ENCODE measurements at places on chromosomes 2 and 18.

DNA sequence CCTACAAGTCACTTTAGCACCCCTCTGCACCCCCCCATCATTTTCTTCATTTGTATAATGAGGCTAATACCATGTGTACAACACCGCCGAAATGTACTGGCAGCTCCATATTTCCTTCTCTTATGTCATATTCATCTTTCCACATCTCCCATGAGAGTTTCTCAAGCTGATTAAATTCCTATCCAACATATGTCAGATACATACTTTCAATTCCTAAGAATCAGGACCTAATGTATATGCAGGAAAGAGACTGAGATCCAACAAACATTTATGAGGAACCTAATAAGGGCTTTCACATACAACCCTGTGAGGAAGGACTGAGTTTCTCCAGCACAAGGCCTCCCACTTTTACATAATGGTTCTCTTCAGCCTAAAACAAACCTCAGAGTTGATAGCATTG lies 41.9 kb downstream of the PRKD3 start:
- DNase-seq, result peak; percentile 42

GRCh38 chr2:86566158-86566820 lies 3.0 kb upstream of the CHMP3 start:
- no peak for DNase-seq

DNA sequence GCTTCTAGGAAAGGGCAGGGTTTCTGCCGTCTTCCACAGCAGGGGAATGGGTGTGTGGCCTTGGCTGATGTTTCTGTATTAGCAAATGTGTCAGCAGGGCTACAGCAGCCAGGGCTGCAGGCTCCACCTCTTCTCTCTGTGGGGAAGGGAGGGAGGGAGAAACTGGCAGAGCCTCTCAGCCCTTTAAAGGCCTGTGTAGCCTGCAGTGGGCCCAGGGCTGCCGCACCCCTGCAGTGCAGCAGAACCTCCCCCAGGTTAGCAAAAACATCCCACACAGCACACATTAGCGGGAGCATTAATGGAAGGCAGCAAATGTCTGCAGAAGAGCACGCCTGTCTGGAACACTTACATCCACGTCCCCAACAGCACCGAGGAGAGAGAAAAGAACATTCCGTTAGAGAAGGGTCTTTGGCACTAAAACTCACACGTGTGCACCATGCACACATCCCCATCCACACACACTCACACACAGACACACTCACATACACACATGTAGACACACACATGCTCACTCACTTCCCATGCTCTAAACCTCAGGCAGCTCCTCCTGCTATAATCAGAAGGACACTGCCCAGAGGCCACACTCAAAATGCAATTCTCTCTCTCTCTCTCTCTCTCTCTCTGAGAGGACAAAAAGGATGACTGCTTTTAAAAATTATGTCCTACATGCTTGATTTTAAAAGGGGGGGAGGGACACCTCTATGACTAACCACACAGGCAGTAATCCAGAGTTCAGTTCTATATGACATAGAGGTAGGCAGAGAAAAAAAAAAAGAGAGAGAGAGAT lies 24.1 kb downstream of the MRPL35 start:
- DNase-seq, result peak; percentile 92

DNA sequence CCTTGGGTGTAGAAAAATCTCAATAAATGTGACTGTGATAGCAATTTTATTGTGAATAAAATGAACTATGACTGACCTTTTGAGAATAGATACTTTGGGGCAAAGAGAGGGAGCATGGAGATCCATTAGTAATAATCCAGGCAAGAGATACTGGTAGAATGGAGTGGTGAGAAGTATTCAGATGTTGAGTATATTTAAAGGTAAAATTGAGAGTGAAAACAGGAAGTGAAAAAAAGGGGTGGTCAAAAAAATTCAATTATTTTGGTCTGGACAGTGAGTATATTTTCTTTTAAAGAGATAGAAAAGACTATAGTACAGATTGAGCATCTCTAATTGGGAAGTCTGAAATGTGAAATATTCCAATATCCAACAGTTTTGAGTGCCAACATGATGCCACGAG lies 1515.6 kb upstream of the NXPH2 start:
- DNase-seq, result no peak

DNA sequence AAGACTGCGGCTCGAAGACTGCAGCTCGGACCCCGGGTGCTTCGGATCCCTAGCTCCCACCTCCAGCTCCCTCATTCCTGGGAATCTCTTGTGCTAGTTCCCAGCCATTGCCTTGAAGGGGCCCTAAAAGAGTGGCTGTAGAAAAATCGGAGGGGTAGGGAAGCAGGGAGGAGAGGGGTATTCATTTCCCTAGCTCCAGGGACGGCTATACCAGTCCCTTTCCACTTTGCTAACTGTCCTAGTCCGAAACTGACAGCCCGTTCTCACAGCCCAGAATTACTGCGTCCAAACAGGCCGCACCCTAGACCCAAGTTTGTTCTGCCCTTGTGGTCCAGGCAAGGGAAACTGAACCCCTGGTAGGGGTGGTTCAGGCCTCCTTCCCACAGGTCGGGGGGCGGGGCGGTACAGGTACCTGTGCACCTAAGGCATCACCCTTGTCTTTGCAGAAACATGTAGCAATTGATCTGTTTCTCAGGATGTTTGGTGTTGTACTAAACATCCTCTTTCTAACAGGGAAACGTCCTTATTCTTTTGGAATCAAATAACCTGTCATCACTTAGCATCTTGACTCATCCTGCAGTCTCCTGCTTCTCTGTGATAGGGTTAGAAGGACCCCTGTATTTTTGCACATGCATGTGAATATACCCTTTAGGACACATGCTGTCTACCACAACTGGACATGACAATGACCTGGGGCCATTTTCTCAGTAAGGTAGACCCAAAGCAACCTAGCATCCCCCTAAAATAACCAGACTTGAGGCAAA lies 4.0 kb downstream of the EMX1 start:
- no peak for DNase-seq

DNA sequence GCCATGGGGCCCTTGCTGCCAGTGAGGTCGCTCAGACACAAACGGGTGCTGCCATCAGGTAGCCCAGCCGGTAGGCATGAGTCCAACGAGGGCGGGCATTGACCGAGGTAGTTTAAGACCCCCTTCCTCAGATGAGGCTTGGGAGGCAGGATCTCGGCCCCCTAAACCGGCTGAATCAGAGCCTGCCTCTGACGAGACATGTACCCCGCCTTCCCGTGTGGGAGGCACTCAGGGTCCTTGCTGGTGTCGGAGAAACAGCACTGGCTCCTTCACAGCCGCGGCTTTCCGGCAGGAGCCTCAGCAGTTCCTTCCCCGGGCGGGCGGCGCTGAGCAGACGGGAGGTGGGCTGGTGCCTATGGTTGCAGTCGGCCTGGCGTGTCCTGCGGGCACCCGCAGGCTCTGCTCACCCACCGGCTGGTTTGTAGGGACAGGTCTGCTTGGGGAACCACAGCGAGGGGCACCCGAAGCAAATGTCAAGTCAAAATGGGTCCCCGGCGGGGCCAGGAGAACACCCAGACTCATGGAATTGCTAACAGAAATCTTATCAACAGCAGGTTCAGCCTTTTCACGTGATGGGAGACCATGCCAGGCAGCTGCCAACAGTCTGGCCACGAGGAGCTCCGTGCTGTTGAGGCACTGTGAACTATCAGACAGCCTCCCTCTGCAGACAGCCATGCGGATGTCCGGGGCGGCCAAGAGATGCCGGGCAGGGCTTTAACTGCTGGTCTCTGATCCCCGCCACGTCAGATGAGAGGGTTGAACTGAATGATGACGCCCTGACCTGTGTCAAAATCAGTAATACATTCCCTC lies 2.8 kb downstream of the KCNG2 start:
- no peak for DNase-seq

DNA sequence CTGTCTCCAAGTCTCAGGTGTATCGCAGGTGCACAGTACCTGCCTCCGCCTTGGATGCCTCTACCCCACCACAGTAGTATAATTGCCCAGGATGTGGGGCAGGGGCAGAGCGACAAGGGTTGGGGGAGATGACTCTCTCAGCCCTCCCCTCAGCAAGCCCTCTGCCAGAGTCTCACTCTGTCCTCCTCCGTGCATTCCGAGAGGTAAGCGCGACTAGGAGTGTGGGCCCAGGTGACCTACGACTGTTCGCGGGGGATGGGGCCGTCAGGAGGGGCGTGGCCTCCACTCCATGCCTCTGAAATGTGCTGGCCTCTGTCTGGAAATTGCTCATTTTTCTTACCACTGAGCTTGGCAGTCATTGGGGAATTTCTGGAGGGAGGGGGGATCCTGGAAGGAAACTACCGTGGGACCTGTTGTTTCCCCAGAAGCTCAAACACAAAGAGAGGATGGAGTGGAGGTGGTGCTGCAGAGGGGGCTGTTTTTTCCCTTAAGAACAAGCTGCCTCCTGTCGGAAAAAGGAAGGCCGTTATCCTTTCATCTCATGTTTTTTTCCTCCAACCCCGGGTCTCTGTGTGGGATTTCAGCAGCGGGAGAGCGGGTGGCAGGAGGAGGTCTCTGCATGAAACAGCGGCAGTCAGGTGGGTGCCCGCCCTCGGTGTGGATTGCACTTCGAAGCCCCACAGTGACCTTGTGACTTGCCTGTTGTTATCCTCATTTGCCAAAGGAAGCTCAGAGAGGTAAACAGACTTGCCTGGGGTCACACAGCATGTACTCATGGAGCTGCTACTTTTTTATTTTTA lies 13.0 kb upstream of the RALB start:
- peak; percentile 85 for DNase-seq

DNA sequence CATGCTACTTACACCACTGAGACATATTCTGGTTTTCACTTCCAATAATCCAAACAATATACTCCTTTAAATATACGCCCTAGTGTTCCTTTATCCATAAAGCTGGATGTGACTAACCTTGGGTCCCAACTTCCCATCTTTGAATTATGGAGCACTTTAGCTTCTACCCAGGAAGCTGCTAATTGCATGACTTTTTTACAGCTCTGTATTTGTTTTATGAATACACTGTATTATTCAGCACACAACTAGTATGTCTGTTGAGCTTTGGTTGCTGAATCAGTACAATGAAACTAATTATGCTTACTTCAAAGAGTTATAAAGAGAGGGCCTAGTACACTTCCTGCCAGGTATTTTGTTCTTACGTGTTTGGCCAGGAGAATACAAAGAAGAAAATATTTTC lies 118.5 kb downstream of the BAZ2B start:
- no peak for DNase-seq

DNA sequence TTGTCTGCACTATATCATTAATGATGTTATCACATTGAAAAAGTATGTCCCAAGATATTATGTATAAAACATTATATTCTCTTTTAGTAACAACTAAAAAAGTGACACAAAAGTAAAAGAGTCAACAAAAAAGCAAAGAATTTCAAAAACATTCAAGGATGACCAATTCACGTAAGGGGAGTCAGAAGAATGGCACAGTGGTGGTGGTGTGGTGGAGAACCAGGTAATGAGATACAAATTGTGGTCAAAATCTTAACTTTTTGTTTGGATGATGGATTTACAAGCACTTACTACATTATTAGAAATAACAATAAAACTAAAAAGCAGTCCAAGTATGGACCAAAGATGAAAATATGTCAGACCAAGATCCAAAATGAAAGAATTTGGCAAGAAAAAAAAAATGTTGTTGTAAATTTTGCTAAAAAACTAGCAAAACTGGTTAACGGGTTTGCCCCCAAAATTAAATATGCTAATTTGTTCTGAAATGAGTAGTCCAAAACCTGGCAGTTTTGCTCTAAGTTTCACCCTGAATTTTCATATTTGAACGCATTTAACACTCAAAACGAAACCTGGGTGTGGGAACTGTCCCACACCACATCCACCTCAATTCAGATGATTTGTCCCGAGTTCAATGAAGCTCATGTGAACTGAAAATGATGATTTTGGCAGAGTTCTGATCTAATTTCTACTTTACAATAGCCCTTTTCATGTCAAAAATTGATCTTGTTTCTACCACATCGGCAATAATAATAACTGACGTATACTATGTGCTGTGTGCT lies 135.8 kb downstream of the IKZF2 start:
- DNase-seq, result no peak

GRCh38 chr2:115165529-115166109 lies 723.2 kb downstream of the DPP10 start:
- DNase-seq, result peak; percentile 55

GRCh38 chr18:5543773-5544389 lies at the start of gene EPB41L3:
EPB41L3 (minus strand) TSS chr18:5543997; CDS start chr18:5489183, 54,814 bp downstream.
- DNase-seq, result peak; percentile 58

- no peak for DNase-seq
Measured at GRCh38 chr2:61995065-61995464, 89.6 kb downstream of the COMMD1 start.

DNA sequence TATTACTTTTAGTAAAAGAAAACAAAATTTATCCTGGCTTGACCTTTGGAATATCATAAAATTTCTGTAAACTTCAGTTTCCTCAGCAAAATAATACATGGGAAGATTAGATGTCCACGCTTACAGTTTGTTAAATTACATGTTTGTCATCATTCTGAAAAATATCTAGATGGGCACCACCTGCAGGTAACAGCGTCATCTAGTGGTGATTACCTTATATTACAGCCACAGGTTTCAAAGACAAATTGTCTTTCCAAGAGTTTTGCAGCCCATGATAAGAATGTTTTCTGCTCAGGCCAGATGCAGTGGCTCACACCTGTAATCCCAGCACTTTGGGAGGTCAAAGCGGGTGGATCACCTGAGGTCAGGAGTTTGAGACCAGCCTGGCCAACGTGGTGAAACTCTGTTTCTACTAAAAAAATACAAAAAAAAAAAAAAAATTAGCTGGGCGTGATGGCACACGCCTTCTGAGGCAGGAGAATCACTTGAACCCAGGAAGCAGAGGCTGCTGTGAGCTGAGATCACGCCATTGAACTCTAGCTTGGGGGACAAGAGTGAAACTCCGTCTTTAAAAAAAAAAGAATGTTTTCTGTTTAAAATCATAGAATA lies 96.3 kb upstream of the RASGRP3 start:
- DNase-seq, result no peak

DNA sequence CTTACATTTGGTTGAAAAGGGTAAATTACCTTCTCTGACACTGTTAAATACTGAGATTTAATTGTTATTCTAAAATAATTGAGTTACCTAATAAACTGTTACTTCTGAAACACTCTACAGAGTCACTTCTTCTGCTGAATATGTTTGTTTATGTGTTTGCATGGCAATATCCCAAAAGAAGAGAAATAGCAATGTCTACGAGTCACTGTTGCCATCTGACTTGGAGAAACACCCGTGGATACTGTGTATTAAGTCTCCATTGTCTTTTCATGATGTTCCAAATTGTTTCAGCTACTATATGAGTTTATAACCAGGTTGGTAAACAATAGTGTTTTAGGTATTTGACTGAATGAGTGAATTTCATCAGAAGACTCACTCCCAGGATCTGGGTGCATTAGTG lies 754.2 kb upstream of the ID2 start:
- DNase-seq, result no peak

- no peak for DNase-seq
Measured at GRCh38 chr2:99711144-99711543, 221.3 kb upstream of the REV1 start.

GRCh38 chr2:241640165-241640795 lies 2.8 kb downstream of the ATG4B start:
- DNase-seq, result no peak

Data from umbilical cord (tissue), 2 donors.